Stimulated activated CD4-positive, alpha-beta T cell treated with anti-CD3 and anti-CD28 coated beads, Interleukin-1b, Interleukin-23, amount 100 ng/mL, for 4 hours (primary cell): ENCODE measurements at places on chromosomes 4 and X.

- DNase-seq = no peak
Observed at GRCh38 chr4:22253431-22253830, 262.4 kb downstream of the ADGRA3 start.

- no peak for DNase-seq
Observed at GRCh38 chrX:11105080-11105479, 6.1 kb upstream of the HCCS start.

DNA sequence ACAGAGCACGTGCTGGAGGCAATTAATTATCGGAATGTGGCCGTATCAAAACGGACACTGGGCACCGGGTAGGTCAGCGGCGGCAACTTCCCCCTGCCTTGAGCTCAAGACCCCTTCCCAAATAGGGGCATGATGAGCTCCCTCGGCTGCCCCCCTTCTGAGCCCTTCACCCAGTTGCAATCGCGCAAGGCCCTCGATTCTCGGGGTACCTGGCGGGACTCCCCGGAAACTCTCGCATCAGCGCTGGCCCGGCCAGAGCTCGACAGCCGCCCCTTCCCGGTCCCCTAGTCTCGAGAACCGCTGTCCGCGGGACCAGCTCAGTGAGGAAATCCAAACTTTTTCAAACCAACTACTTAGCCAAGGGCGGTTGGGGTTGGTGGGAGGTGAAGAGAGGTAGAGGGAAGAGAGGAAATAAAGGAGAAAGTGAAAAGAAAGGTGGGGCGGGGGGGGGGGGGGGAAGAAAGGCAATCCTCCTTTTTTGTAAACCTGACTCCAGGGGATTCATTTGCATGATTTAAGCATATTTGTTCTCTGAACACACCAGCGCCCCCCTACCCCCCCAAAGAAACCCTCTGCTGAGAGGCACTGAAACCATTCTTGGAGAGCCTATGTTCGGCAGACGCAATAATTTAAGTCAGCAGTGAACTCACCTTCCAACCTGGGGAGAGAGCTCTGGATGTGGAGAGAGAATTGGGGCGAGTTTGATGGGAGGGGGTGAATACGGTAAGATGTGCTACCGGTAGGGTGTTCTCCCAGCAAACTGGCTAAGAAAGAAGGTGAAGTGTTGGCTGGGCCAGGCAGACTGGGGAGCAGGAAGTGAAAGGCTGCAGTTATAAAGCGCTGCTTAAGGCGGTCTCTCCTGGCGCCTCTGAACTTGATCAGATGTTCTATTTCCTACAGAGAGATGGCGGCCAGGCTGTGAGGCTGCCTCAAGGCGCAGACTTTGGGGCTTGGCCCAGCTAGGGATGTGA lies 2.0 kb upstream of the ZIC3 start:
- no peak for DNase-seq

GRCh38 chrX:130071611-130072344 lies 38.5 kb downstream of the ELF4 start:
- DNase-seq = no peak

DNA sequence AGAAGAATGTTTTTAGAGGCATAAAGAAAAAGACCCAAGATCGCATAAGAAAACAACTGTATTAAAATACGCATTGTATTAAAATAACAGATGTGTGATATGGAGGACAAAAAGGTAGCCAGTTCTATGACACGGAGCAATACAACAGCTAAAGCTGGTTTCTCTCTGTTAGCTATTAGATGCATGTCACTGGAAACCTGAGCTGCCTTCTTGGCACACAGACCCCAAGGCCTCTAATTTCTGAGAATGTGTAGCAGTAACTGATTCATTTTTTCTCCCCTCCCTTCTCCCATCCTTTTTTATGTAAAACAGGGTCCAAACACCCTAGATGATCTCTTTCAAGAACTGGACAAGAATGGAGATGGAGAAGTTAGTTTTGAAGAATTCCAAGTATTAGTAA lies 4.1 kb downstream of the S100G start:
- no peak for DNase-seq

DNA sequence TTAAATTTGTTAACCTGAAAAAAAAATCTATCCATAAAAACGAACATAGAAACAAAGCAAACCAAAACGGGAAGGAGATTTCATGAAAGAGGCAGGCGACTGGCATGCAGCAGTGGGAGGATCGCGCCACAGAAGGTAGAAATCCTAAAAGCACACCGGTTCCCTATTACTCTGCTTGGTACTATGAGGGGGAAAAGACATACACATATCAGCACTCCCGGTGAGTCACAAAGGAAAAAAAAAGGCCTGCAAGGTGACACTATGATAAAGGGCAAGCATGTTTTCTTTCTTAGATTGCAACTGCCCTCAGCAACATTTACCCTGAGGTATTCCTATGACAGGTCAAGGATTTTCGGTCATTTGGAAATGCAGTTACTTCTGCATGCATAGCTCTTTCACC lies 60.6 kb upstream of the NAP1L5 start:
- DNase-seq = no peak

DNA sequence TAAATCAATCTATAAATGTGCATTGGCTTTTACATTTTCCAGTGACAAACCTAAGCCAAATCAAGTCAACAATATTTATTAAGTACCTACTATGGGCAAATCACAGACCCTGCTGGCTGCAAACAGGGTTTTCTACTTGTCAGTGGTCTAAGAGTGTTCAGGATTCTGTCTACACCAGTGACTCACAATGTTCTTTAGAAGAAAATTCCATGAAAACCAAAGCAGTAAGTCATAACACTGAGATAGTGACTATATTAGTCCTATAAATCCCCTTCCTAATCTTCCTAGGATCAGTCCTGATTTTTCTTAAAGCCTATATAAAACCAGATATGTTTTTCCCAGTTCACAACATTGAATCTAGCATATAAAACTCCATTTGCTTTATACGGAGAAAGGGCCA lies 69.7 kb downstream of the PPP3CA start:
- no peak for DNase-seq
